ENCODE measurements at places on chromosomes 3 and 15.

GRCh38 chr15:41921167-41921566, 27.3 kb upstream of the SPTBN5 start:
- DNase-seq = no peak

GRCh38 chr3:14131134-14131533, 6.3 kb downstream of the TMEM43 start:
- DNase-seq = no peak

DNA sequence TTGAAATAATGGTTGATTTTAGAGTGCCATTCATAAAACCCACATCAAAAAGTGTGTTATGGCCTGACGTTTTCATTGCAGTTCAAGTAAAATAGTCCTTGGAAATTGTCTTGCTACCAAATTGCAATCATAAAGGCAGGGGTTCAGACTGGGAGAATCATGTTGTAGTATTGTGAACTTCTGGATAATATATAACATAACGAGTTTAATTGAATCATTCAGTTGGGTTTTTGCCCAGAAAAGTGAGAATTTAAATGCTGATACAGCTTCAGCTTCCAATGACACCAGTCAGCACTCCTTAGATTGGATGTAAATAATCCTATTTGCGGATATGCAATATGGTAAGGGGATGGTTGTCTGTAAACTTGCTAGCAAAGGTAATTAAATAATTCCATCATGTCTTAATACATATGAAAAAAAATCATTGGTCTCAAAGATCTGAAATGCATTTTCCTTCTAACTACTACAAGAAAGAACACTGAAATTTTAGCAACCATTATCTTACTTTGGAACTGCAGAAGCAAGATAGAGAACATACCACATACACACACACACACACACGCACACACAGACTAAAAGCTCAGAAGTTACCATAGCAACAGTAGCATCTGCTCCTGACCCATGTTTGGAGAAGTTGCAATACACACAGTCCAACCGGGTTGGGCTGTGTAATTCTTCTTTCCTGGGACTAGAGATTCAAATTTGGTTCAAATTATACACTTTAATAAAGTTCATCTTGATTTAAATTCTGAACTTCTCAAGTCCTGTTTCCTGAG, 686.2 kb upstream of the NR2F2 start:
- DNase-seq = no peak

DNA sequence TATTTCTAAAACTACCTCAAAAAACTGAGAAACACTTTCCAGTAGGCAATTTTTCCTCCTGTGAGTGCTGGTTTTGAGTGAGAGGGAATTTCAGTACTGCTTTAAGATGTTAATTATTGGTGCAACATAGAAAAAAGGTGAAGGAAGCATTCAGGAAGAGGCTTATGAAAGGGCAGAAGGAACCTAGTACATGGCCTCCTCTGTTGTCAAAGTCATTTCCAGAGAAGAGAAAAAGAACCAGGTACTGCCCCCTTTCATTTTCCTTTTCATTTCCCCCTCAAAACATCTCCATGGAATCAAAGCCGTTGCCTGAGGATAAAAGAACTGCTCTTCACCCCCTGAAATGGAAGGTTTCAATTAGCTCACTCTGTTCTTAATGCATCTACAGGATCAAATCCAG, 19.8 kb downstream of the RARRES1 start:
- no peak for DNase-seq

DNA sequence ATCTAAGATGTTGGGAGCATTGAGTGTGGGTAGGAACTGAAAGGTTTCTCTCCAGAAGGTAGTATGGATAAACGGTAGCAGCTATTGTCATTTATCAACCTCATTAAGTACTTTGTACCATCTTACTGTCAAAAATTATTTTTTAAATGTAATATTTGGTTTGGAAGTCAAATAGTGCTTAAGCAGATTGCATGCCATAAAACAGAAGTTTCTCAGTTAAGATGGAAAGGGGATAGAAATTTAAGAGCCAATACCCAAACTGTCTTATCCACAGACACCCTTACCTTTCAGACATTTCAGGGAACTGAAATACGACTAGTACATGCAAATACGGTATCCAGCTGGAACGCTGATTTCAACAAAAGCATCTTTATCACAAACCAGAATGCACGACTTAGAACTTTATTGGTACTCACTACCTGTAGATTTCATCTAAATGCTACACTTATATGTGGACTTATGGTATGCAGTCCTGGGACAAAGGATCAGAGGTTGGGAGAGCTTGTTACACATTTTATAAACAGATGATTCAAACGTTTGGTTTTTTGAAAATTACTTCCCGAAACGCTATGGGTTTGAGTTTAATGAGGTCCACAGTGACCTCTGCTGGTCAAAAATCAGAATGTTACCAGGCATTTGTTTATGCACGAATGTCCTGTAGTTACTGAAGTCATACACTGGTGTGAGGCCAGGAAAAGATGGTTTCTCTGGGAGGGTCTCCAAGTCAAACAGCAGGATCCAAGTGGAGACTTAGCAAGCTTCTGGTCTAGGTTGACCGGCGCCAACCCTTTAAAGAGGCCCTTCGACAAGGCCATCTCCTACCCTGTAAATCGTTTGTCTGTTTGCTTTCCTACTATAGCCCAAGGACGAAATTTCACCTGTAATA, 45.7 kb upstream of the DUT start:
- DNase-seq = peak; percentile 81

GRCh38 chr3:102492300-102492699, 57.5 kb downstream of the ZPLD1 start:
- DNase-seq = no peak

DNA sequence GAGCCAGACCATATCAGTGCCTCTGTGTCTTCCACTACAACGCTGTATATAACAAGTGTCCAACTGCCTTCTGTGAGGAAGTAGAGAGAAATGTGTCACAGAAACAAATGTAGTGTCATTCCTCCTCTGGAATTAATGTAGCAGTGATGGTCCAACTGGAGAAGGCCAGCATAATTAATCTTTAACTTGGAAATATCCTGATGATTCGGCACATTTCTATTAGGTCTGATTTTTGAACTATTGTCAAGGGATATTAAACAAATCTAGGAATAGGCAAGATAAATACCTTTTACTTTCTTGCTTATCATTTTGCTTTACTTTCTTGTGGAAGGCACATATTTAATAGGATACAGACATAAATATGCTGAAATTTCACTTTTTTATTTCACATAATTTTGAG, 446.2 kb upstream of the ALCAM start:
- DNase-seq = no peak

DNA sequence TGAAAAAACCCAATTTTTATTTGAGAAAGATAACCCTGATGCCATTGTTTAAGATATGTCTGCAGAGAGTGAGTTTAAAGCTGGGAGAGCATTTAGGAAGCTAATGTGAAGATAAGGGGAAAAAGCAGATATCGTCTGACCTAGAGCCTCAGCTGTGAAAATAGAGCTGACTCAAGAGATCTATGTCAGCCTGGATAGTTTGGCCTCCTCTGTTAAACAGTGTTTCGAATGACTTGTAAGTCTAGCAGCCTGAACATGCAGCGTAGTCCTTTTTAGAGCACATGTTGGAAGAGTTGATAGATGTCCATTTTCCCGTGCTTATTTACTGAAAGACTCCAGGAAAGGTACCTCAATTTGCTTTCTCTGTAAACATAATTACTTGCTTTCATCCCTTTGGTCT, 48.1 kb downstream of the ALCAM start:
- DNase-seq = no peak

DNA sequence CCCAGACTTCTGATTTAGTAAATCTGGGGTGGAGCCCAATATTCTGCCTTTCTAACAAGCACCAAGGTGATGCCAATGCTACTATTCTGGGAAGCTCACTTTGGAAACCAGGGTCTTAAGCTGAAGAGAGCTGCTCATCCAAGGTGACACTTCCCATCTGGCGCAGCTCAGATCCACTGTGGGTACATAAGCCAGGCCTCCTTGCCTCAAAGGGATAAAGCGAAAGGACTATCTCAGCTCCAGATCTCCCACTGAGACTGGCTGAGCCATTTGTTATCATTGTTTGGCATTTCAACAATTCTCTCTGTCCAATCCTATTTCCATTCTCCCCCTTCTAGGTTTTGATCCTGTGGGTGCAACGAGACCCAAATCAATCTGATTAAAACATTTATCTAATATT, 323.8 kb downstream of the GBE1 start:
- no peak for DNase-seq

DNA sequence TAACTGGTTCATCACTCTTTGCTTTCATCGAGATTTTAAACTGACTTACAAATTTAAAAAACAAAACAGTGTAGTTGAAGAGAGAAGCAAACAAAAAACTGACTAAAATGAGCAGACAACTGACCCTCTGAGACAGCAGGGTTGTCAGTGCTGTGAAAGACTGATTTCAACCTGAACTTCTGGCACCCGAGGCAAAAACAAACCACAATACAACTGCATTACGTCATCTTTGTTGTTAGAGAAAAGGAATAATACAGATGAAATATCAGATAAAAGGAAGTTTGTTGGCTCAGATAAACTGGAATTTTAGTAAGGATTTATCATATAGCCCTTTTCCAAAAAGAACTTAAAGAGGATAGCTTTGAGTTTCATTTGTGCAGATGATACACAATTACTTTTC, 51.1 kb downstream of the PARP15 start:
- no peak for DNase-seq

- DNase-seq = no peak
These were observed 528.8 kb downstream of the UNC13C start for GRCh38 chr15:54506977-54507524.

GRCh38 chr3:17075907-17076306, 191.2 kb downstream of the PLCL2 start:
- DNase-seq = no peak

DNA sequence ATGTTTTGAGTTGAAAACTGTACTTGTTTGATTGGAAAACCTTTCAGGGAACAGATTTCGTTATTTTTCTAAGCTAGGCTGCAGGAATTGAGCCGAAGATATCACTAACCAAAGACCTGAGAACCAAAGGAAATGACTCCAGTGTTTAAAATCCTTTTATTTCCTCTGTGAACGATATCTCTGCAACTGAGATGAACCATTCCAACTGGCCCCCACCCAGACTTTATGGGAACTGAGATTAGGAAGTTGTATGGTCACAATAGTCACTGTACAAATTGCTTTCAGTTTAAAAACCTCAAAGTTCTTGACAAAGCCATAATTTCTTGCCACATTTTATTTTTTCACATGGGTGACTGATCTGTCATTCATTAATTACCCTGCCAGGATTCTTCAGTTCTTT, 232.4 kb downstream of the RBMS3 start:
- DNase-seq = peak; percentile 23

- DNase-seq = no peak
These were observed 287.3 kb upstream of the TPRG1 start for GRCh38 chr3:188884299-188885043.

- no peak for DNase-seq
These were observed 105.1 kb upstream of the FRMD4B start for GRCh38 chr3:69490971-69491370.

DNA sequence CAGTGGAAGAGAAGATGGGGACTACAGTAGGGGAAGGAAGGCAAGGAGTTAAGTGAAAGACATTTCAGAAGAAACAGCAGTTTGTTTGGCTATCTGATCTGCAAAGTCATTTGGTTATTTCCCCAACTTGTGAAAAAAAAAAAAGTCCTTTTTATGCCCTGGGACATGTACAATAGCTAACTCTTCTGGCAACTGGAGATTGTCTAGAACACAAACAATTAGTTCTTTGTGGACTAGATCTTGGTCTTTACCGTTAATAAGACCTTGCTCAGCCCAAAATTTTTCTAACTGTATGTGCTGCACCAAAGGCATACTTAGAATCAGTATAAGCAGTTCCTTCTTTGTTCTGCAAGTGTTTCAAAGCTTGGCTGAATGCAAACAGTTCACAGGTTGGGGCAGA, 103.5 kb upstream of the NECTIN3 start:
- DNase-seq = no peak

DNA sequence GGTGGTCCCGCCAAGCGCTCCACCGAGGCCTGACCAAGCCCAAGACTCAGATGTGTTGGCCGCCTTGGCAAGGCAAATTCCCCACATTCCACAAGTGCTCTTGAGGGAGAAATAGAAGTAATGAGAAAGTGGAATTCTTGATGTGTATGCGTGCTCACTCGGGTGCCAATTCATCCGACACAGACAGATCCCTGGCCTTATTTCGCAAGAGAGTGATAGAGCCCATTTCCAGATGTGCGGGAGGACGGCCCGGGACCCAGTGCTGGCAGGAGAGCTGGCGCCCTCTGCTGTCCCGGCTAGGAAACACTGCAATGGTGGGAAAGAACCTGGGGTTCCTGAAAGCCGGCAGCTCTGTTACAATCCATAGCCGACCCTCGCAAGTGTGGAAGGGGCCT, 76.0 kb downstream of the HMG20A start:
- DNase-seq = peak; percentile 79

DNA sequence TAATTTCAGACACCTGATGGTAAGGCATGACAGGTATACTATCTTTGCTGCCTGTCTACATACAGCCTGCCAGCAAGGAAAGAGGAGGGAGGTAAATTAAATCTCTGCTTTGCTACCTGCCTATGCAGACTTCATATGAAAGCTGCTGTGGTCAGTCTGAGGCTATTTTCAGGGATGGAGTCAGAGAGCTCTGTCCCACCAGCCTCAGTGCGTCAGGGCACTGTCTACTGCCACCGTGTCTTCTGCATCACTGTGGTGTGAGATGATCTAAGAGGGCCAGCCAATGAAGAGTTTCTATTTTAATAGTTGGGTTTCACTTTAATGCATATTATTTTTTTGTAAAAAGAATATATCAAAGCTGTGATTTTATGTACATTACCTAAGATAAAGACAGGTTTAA, 125.6 kb downstream of the CADPS start:
- no peak for DNase-seq

- DNase-seq = no peak
These were observed 612.9 kb downstream of the ZNF385D start for GRCh38 chr3:21138085-21138484.

GRCh38 chr3:15714448-15714847, 83.3 kb downstream of the ANKRD28 start:
- no peak for DNase-seq

DNA sequence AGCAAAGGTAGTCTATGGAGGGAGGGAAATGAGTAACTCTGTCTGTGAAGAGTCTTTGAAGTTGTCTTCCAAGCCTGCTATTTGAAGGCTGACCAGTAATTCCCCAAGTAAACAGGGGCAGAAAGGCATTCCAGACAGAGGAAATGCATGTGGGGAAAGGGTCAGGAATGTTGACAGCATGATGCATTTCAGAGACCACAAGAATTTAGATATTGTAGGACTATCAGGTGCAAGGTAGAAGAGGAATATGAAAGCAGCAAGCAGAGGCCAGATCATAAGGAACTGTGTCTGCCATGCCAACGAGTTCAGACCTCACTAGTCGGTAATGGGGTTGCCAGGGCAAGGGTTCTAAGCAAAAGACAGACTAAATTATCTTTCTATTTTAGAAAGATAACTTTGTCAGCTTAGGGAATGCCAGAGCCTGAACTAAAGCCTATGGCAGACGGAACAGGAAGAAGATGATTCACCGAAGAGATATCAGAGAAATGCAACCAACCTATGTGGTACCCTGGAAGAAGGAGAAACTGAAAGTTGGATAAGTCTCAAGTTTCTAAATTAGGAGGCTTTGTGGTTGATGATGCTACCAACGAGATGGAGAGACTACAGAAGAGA, 327.0 kb upstream of the RORA start:
- DNase-seq = no peak

GRCh38 chr3:174202116-174202515, 657.0 kb upstream of the NAALADL2 start:
- no peak for DNase-seq

Data from RPMI8226 (cell line).